Ovary (tissue), 10 donors: ENCODE measurements at places on chromosomes 3 and 15. TPM values are rescaled to one million over a fixed set of nuclear protein-coding genes. Genes with fewer than 3 reads are reported as not detected.

- no peak for DNase-seq
Observed at GRCh38 chr3:27125821-27126501, 243.2 kb downstream of the NEK10 start.

GRCh38 chr15:99845009-99845408 is 111.8 kb upstream of the LYSMD4 start:
- no peak for DNase-seq

- DNase-seq: no peak
Observed at GRCh38 chr15:31481142-31481541, 154.5 kb downstream of the KLF13 start.

LRRC49 gene
- polyA plus RNA-seq: 14.2 TPM

DNA sequence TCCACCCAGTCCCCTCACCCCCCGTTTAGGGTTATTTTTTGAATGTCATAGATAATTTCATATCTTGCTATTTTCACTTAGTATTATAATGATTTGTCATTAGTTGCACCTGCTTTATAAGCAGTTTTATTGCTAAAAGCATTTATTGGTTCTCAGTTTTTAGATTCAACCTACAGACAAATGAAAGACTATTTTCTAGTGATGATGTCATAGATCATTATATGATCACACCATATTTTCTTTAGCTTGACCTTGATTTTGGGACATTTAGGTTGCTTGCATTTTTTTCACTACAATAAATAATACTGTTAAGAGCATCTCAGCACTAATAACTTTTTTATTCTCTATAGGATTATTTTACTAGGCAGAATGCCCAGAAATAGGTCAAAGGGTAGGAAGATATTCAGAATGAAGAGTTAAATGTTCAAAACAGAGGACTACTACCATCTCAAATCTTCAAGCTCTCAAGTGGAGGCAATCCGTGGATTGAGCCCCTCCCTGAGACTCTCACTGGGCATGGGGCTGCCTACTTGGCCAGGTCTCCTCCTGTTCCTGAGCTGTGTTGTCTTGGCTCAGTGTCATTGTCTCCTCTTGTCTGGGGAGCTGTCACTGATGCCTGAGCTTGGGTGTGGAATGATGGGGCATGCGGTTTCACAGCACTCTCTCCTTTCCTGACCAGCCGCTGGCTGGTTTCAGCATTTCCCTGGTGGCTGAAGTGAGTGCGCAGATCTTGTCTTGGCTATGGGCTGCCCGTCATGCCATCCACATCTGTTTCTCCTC is 28.4 kb downstream of the CHCHD6 start:
- no peak for DNase-seq

PLSCR4 gene
- polyA plus RNA-seq: 68.6 TPM

LARP6 gene
- 61.7 TPM for polyA plus RNA-seq
